HT1080 (cell line): ENCODE measurements at places on chromosomes 16 and 17.

DNA sequence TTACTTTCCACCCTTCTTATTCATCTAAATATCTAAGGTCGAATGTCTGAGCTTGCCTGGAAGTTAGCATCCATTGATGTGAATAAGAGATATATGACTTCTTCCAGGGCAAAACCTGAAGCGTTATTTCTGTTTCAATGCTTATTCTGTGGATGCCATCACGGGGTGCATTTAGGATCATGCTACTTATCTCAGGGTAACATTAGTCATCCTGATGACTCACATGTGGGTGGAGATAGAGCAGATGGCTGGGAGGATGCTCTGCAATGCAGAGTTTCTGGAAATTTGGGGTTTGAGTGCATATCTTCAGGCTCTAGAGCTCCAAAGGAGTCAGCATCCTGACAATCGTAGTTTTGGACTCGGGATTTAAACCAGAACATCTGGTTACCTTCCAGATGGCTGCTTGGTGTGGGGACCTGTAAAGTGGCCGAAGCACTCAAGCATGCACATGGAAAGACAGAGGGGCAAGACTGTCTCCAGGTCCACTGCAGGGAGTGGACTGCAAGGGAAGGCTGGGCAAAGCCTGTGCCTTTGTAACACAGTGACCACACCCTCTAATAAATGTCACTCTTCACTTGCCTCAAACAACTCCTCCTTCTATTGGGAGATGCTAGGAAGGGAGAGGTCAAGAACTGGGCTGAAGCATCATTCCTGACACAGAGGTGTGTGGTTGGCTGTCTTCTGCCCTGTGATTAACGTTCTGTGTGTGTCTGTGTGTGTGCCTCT, 175.2 kb upstream of the SALL1 start:
- DNase-seq = peak; percentile 65

DNA sequence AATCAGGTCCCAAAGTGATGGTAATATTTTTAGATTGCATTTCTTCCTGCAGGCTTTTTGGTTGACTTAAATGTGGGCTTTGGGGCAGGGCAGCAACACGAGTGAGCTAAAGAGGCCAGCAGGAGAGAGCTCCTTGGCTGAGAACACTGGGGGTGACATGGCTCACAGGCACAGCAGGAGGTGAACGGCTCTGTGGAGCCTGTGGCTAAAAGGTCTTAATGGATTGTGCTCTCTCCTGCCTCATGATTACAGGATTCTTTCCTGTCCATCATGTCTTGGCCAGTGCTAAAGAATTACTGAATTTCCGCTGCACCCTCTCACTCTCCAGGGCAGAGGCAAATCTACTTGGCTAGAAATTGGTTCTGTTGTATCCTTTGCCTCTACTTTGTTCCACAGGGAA, 366.6 kb downstream of the HS3ST4 start:
- no peak for DNase-seq

DNA sequence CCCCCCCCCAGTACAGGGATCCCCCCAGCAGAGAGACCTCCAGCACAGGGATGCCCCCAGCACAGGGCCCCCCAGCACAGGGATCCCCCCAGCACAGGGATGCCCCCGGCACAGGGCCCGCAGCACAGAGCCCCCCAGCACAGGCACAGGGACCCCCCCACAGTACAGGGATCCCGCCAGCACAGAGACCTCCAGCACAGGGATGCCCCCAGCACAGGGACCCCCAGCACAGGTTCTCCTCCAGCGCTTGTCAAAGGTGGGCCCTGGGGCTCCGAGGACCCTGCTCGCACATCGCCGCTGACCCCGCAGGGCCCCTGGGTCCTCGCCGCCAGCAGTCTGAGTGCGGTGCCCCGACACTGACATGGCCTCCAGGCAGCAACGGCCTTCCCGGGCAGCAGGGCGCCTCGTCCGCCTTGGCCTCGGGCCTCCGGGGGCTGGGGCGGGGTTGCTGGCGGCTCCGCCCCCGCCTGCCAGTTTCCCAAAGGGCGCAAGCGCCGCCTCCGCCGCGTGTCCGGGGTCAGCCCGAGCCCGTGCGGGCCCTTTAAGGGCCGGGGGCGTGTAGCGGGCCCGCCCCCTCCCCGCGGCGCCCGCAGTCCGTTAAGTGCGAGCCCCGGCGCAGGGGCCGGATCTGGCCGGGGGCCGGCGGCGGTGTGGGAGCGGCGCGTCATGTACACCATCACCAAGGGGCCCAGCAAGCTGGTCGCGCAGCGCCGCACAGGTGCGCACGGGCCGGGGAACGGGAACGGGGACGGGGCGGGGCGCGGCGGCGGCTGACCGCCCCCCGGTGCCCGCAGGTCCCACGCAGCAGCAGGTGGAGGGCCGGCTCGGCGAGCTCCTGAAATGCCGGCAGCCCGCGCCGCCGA, at the start of gene MCRIP2:
Gene MCRIP2, plus strand, starts transcription at position 503 of the 863 bp plus-strand sequence. Its CDS starts 164 bp downstream, at position 667.
- peak; percentile 81 for DNase-seq

DNA sequence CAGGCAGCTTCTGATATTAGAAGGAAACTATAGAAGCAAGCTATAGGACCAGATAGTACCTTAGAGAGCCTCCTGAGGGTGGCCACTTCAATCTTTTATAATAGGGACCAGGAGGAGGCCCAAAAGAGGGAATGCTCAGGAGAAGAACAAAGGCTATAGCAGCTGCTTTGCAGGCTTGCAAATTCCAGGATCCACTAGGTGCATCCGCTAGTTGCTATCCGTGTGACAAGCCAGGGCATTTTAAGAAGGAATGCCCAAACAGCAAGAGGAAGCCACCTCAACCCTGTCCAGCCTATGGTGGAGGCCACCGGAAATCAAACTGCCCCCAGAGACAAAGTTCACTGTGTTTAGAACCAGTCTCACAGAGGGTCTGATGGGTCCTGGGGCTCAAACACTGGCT, 192.6 kb upstream of the KIF2B start:
- DNase-seq = no peak

GRCh38 chr16:81310045-81310644, 4.6 kb upstream of the GAN start:
- DNase-seq = no peak

- peak; percentile 47 for DNase-seq
Measured at GRCh38 chr16:13829697-13830299, 90.2 kb upstream of the ERCC4 start.

DNA sequence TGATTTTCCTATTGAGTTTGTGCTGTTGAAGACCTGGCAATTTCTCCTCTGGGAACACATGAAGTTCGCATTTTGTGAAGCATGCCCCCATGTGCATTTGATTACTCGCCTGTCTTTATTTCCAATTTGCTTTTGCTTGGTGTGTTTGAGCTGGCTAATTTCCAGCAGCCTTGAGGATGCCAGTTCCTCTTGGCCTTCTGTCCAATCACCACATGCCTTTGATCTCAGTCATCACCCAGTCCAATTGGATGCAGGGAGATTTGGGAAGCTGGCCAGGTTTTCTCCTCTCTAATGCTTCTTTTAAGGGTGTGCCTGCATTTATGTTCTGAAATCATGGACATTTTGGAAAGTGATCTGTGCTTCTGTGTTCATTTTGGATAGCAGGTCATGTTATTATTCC, 3.8 kb upstream of the TMEM100 start:
- DNase-seq = peak; percentile 47

- DNase-seq = no peak
Measured at GRCh38 chr17:38543403-38544174, 62.2 kb downstream of the SRCIN1 start.

GRCh38 chr17:74210191-74211140, 2.9 kb upstream of the TTYH2 start:
- peak; percentile 79 for DNase-seq

DNA sequence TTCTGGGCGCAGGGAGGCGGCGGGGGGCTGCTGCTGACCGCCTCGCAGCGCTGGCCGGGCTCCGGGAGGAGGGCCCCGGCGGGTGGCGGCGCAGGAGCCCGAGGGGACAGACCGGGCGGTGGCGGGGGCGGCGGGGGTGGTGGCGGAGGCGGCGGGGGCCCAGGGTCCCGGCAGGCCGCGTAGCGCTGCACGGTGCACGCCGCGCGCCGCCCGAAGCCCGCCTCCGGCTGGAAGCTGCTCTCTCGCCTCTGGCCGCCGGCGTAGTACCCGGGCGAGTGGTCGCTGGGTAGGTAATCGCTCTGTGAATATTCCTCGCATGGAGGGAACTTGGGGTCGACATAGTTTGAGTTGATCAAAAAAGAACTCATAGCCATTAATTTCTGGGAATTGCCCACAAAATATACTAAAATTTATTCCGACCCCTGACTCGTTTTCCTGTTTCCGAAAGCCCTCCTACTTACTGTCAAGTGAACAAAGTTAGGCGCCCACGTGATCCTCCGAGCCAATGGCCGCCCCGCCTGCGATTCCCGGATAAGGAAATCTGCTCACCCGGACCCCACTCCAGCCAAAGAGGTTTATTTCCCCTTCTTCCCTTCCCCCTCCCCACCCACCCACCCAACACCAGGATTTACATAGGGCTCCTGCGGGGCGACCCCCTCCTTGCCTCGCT, at the start of gene HOXB4:
Gene HOXB4, minus strand, starts transcription at position 405 of the 670 bp plus-strand sequence. Its CDS starts 31 bp downstream, at position 374.
- DNase-seq = peak; percentile 54

DNA sequence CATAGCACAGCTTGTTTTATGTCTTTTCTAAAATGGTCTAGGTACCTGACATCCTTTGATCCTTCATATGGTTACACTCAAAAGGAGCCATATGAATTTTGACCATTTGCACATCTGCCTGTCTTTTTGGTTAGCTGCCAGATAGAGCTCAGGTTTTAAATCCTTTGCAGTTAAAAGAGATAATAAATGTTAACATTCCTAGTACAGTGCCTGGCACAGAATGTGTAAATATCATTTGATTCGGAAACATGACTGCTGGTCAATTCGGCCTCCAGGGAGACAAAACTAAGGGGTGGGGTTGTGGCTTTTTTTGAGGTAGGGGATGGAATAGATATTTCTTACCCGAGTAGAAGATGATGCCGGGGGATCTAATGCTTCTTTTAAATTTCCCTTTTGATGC, 64.2 kb downstream of the FTO start:
- no peak for DNase-seq

DNA sequence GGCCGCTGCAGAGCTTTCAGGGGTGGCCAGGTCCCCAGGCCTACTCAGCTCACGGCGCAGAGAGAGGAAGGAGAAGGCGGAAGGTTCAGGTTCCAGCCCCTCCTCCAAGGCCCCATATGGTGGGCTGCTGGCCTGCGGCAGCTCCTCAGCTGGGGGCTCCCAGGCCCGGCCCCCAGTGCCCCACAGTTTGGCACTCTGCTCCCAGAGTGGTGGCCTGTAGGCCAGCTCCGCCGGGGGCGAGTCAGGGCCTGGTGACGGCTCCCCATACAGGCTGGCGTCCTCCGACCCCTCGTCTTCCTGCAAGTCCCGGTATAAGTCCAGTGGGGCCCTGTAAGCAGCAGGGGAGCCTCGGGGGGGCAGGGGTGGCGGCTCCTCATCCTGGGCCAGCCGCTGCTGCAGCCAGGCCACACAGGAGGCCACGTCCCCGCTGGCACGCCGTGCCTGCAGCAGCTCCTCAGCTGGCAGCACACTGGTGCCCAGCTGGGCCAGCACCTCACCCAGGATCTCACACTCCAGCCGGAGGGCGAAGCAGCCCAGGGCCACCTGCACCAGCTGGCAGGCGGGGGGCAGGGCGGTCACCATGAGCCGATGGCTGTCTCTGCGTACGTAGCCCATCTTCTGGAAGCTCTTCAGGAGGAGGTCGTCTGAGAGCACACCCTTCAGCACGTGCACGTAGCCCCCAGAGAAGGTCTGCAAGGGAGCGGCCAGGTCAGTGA, 3.7 kb downstream of the SPATA2L start:
- no peak for DNase-seq

DNA sequence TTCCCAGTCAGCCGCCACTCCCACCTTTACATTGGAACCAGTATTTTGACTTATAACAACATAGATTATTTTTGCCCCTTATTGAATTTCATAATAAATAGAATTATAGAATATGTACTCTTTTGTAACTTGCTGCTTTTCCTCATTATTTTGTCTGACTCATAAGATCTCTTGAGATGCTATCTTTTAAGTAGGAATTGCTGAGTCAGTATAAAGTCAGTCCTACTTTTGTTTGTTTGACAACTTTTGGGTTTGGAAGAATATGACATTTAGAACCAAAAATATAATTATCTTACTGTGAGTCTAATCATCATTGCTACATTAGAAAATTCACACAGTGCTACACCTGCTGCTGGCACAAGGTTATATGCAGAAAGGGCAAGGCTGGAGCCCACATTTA, 69.7 kb downstream of the STXBP4 start:
- DNase-seq = no peak

- peak; percentile 44 for DNase-seq
Measured at GRCh38 chr17:32497431-32498205, 10.8 kb downstream of the CDK5R1 start.

GRCh38 chr16:59591480-59591879, 857.4 kb upstream of the GOT2 start:
- DNase-seq = peak; percentile 12

- no peak for DNase-seq
Measured at GRCh38 chr16:1592446-1592845, 19.4 kb downstream of the IFT140 start.
